ENCODE measurements at places on chromosomes 6 and 20. TPM values are rescaled to one million over a fixed set of nuclear protein-coding genes. Genes with fewer than 3 reads are reported as not detected.

- no peak overlapping the region for H3K4me3 ChIP-seq
- H3K4me1 ChIP-seq, result no peaks in the 10 kb centered on the region
- no peak for DNase-seq
- no peaks in the 10 kb centered on the region for H3K36me3 ChIP-seq
- H3K27me3 ChIP-seq, result no peaks in the 10 kb centered on the region
Observed at GRCh38 chr6:44470115-44470464, 82.6 kb downstream of the CDC5L start.

OPN5 gene
- total RNA-seq, result not detected

DNA sequence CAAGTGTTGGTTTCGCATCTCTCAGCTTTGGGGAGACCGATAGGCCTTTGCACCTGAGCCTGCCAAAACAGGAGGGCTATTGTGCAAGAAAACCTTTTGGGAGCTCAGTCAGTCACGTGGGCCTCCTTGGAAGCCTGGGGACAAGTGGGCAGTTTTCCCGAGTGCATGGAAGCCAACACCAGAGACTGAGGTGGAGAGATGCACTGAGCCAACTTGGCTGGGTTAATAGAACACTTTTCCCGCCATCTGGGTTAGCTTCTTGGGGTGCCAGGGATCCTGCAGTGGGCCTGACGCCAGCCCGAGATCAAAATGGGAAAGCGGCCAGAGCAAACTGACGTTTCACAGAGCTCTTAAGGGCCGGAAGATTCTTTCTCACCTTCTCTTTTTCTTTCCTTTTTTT, 2.8 kb upstream of the OOEP start:
- H3K27me3 ChIP-seq, result no peaks in the 10 kb centered on the region
- H3K36me3 ChIP-seq, result no peaks in the 10 kb centered on the region
- no peak for DNase-seq
- H3K4me1 ChIP-seq, result no peaks in the 10 kb centered on the region
- H3K4me3 ChIP-seq, result no peak overlapping the region

DNA sequence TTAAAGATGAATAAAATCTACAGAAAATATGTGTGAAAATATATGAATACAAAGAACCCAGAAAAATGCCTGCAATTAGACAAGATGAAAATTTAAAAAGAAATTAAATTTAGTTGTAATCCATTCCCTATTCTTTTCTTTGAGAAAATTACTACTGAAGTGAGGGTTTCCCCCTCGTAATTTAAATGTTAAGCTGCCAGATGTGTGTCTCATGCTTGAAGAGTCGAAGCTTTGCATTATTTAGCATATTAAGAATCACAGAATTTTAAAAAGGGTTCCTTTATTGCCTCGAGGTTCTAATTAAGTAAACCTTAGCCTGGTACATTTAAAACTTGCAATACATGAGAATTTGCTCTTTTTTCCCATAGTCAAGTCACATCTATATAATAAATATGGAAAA, 630.1 kb downstream of the TFAP2A start:
- H3K27ac ChIP-seq, result no peak overlapping the region
- H3K27me3 ChIP-seq, result no peaks in the 10 kb centered on the region
- no peak overlapping the region for H3K4me3 ChIP-seq
- DNase-seq, result no peak
- H3K36me3 ChIP-seq, result no peaks in the 10 kb centered on the region
- no peaks in the 10 kb centered on the region for H3K4me1 ChIP-seq

DNA sequence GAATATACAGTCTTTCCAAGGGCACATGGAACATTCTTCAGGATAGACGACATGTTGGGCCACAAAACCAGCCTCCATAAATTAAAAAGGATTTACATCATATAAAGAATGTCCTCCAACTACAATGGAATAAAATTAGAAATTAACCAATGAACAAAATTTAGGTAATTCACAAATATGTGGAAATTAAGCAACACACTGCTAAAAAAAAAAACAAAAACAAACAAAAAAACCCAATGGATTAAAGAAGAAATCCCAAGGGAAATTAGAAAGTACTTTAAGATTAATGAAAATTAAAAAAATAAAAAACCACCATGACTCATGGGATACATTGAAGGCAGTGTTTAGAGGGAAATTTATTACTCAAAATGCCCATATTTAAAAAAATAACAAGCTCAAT, 21.4 kb upstream of the NT5E start:
- H3K4me1 ChIP-seq, result no peaks in the 10 kb centered on the region
- no peaks in the 10 kb centered on the region for H3K36me3 ChIP-seq
- H3K4me3 ChIP-seq, result no peak overlapping the region
- H3K27ac ChIP-seq, result no peak overlapping the region

SPATA25 gene
- total RNA-seq, result 0.50 TPM

- no peak overlapping the region for H3K4me3 ChIP-seq
- DNase-seq, result no peak
- H3K27me3 ChIP-seq, result no peaks in the 10 kb centered on the region
- H3K36me3 ChIP-seq, result no peaks in the 10 kb centered on the region
- no peaks in the 10 kb centered on the region for H3K4me1 ChIP-seq
Observed at GRCh38 chr20:32894711-32895355, 36.1 kb downstream of the EFCAB8 start.

DNA sequence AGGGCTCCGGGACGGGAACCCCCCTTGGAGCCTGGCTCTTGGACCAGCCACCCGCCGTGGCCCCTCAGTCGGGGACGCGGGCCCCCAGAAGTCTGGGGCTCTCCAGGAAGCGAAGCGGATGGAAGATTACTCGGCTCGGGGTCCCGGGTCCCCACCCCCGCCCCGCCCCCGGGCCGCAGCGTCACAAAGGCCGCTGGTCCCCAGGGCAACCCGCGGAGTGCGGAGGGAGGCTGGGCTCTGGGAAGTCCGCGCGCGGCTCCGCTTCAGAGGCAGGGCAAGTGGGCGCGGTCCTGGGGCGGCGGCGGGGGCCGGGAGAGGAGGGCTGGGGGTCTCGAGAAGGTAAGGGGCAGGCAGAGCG, at the start of gene FNDC11:
TSS of gene FNDC11 (plus strand) at position 227 of the 358 bp plus-strand sequence. CDS start 1,505 bp downstream, outside the sequence.
- H3K4me3 ChIP-seq, result peak within 1 kb of the TSS; percentile 20
- H3K4me1 ChIP-seq, result no peaks in the 10 kb centered on the region

- no peak for DNase-seq
- H3K27ac ChIP-seq, result no peak overlapping the region
- no peaks in the 10 kb centered on the region for H3K4me1 ChIP-seq
- no peaks in the 10 kb centered on the region for H3K27me3 ChIP-seq
- H3K36me3 ChIP-seq, result no peaks in the 10 kb centered on the region
- H3K4me3 ChIP-seq, result no peak overlapping the region
Observed at GRCh38 chr6:116444092-116444491, 17.1 kb upstream of the CALHM6 start.

GRCh38 chr6:77133031-77133430, 330.3 kb downstream of the HTR1B start:
- H3K27me3 ChIP-seq, result no peaks in the 10 kb centered on the region
- no peak overlapping the region for H3K4me3 ChIP-seq
- no peaks in the 10 kb centered on the region for H3K4me1 ChIP-seq
- no peaks in the 10 kb centered on the region for H3K36me3 ChIP-seq
- H3K27ac ChIP-seq, result no peak overlapping the region
- DNase-seq, result no peak

SLC29A1 gene
- total RNA-seq, result 51.3 TPM

- no peaks in the 10 kb centered on the region for H3K36me3 ChIP-seq
- no peaks in the 10 kb centered on the region for H3K27me3 ChIP-seq
Observed at GRCh38 chr20:56195946-56196345, 52.6 kb upstream of the MC3R start.

ACAT2 gene
- 40.8 TPM for total RNA-seq

GRCh38 chr6:129598244-129599187, 111.5 kb downstream of the ARHGAP18 start:
- H3K27me3 ChIP-seq, result no peaks in the 10 kb centered on the region
- no peak for DNase-seq
- no peaks in the 10 kb centered on the region for H3K36me3 ChIP-seq
- no peak overlapping the region for H3K4me3 ChIP-seq
- H3K4me1 ChIP-seq, result no peaks in the 10 kb centered on the region

DNA sequence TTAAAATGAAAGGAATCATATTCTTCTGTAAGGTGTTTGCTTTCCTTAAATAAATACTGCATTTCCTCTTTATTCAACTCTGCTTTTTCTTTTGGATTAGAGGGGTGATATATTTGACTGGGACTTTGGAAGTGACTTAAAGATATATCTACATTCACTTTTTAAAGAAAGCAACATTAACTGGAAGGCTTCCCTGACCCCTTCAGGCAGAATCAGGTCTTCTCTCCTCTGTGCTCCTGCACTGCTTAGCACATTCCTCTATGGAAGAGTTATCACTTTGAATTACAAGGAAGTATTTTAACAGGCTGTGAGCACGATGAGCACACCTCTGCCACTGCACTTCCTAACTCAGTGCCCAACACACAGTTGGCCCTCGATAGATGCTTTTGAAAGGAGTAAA, 59.2 kb upstream of the POU3F2 start:
- H3K27me3 ChIP-seq, result no peaks in the 10 kb centered on the region
- H3K4me3 ChIP-seq, result no peak overlapping the region
- H3K36me3 ChIP-seq, result no peaks in the 10 kb centered on the region
- no peak overlapping the region for H3K27ac ChIP-seq

GRCh38 chr6:137630666-137631065, 136.5 kb upstream of the OLIG3 start:
- no peaks in the 10 kb centered on the region for H3K27me3 ChIP-seq
- no peak overlapping the region for H3K4me3 ChIP-seq
- H3K27ac ChIP-seq, result no peak overlapping the region
- no peaks in the 10 kb centered on the region for H3K36me3 ChIP-seq

AVP gene
- total RNA-seq, result 0.93 TPM

GRCh38 chr6:132300323-132300949, 100.8 kb downstream of the MOXD1 start:
- H3K4me1 ChIP-seq, result no peaks in the 10 kb centered on the region
- H3K27me3 ChIP-seq, result no peaks in the 10 kb centered on the region
- no peak overlapping the region for H3K4me3 ChIP-seq
- H3K27ac ChIP-seq, result no peak overlapping the region
- peak; percentile 51 for DNase-seq
- H3K36me3 ChIP-seq, result no peaks in the 10 kb centered on the region

- no peak for DNase-seq
- H3K27me3 ChIP-seq, result no peaks in the 10 kb centered on the region
- H3K4me1 ChIP-seq, result no peaks in the 10 kb centered on the region
- H3K27ac ChIP-seq, result no peak overlapping the region
- H3K36me3 ChIP-seq, result no peaks in the 10 kb centered on the region
Observed at GRCh38 chr20:58043236-58044140, 185.0 kb downstream of the ANKRD60 start.

DNA sequence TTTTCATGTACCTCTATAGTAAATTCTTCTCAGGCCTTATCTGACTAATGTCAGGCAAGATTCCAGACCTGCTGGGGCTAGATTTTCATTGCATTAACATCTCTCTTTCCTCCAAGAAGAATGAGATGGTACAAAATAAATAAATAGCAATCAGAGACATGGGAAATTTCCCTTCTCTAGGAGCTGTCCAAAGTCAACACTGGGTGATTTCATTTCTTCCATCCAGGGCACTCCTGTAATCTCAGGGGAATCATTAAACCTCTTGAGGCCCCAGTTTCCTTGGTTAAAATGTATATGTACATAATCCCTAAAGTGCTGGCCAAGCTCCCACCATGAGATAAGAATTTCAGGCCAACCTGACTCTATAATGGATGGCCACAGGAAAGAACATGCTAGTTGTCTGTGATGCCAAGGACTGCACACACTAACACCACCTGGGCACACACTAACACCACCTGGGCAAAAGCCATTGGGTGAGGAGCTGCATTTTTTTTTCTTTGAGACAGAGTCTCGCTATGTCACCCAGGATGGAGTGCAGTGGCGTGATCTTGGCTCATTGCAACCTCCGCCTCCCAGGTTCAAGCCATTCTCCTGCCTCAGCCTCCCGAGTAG, 912 bp downstream of the IL17F start:
- no peaks in the 10 kb centered on the region for H3K36me3 ChIP-seq
- H3K4me1 ChIP-seq, result no peaks in the 10 kb centered on the region
- no peak overlapping the region for H3K4me3 ChIP-seq
- DNase-seq, result no peak
- no peak overlapping the region for H3K27ac ChIP-seq

- no peak overlapping the region for H3K27ac ChIP-seq
- DNase-seq, result no peak
- H3K4me3 ChIP-seq, result no peak overlapping the region
- no peaks in the 10 kb centered on the region for H3K36me3 ChIP-seq
Observed at GRCh38 chr6:3438190-3439167, 18.4 kb downstream of the SLC22A23 start.

CD24 gene
- 89.0 TPM for total RNA-seq

Data from right lobe of liver (tissue), 6 donors.